Spinal cord (tissue), 10 donors: ENCODE measurements at places on chromosomes 1 and 21. TPM values are rescaled to one million over a fixed set of nuclear protein-coding genes. Genes with fewer than 3 reads are reported as not detected.

The FAM167B gene
- total RNA-seq, result 0.69 TPM

The OVAAL gene
- total RNA-seq, result not detected

The TMEM240 gene
- 12.3 TPM for total RNA-seq

The KRTAP19-2 gene
- total RNA-seq, result not detected

The USP21 gene
- 11.0 TPM for total RNA-seq

The RASAL2 gene
- total RNA-seq, result 30.1 TPM

The SAMSN1 gene
- 9.4 TPM for total RNA-seq

The LRRC38 gene
- 1.7 TPM for total RNA-seq

The ACKR1 gene
- 6.1 TPM for total RNA-seq

The ORC1 gene
- total RNA-seq, result 3.2 TPM

The MNDA gene
- 38.1 TPM for total RNA-seq

The CD52 gene
- total RNA-seq, result 1.4 TPM

The PADI2 gene
- total RNA-seq, result 8.7 TPM

The LENEP gene
- total RNA-seq, result not detected

The TAL1 gene
- total RNA-seq, result 5.6 TPM

The RNF187 gene
- total RNA-seq, result 74.6 TPM

The MIXL1 gene
- 0.50 TPM for total RNA-seq

The GPATCH3 gene
- 10.8 TPM for total RNA-seq

The SPATC1L gene
- total RNA-seq, result 4.8 TPM

The CDC14A gene
- total RNA-seq, result 13.8 TPM

The RNF207 gene
- total RNA-seq, result 12.4 TPM

The IL12RB2 gene
- total RNA-seq, result 2.5 TPM

The GPR3 gene
- total RNA-seq, result 1.7 TPM

The C1orf146 gene
- not detected for total RNA-seq

The CRABP2 gene
- total RNA-seq, result 35.6 TPM

The FNDC5 gene
- total RNA-seq, result 82.0 TPM

The CHAF1B gene
- 3.6 TPM for total RNA-seq

The ANGPTL3 gene
- not detected for total RNA-seq

The IQGAP3 gene
- 4.9 TPM for total RNA-seq

The LCE1B gene
- total RNA-seq, result not detected

The FCGR3B gene
- 19.2 TPM for total RNA-seq
